Effector memory CD8-positive, alpha-beta T cell (primary cell): ENCODE measurements at places on chromosomes 16 and 17.

DNA sequence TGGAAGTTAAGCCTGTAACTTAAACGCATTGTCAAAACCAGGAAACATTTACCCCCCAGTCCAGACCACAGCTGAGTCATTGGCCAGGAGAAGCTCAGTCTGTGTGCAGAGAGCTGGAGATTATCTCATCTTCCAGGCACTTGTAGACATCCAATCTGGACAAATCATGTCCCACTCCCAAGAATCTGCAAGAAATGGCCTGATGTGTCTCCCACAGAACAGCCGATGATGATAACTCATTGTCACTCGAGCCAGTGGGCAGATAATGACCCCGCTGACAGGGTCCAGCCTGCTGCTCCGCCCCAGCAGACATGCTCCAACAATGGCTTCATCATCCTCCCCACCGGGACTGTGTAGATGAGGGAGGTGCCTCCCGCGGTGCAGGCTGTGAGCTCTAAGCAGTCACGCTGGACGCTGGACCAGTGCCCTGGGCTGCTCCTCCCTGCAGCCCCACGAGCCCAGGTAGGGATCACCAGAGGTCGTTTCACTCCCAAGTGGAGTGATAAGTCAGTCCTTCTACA lies 322.5 kb downstream of the C16orf95 start:
- no peak for DNase-seq
- H3K27ac ChIP-seq, result no peak overlapping the region
- peaks cover 71% of the 10 kb centered on the region for H3K27me3 ChIP-seq
- H3K4me1 ChIP-seq, result peaks cover 4% of the 10 kb centered on the region

GRCh38 chr16:56980792-56981724 lies 8.3 kb upstream of the NLRC5 start:
- peaks cover 31% of the 10 kb centered on the region for H3K4me1 ChIP-seq
- no peak for DNase-seq
- H3K36me3 ChIP-seq, result peaks cover 13% of the 10 kb centered on the region

GRCh38 chr16:87724490-87725291 lies 41.1 kb downstream of the KLHDC4 start:
- H3K27ac ChIP-seq, result peak overlapping the region; percentile 92
- peak; percentile 33 for DNase-seq
- H3K27me3 ChIP-seq, result no peaks in the 10 kb centered on the region
- H3K36me3 ChIP-seq, result peaks cover 83% of the 10 kb centered on the region
- H3K4me1 ChIP-seq, result peaks cover 19% of the 10 kb centered on the region
- H3K4me3 ChIP-seq, result peak overlapping the region; percentile 60

- H3K27me3 ChIP-seq, result peaks cover 42% of the 10 kb centered on the region
- peaks cover 8% of the 10 kb centered on the region for H3K4me1 ChIP-seq
- no peak overlapping the region for H3K27ac ChIP-seq
- no peak for DNase-seq
Observed at GRCh38 chr17:44826123-44826790, 3.8 kb downstream of the GJC1 start.

- H3K36me3 ChIP-seq, result no peaks in the 10 kb centered on the region
- H3K27ac ChIP-seq, result no peak overlapping the region
- no peak overlapping the region for H3K4me3 ChIP-seq
- no peak for DNase-seq
Observed at GRCh38 chr17:73648543-73648820, 4.2 kb upstream of the SDK2 start.

GRCh38 chr16:48607056-48607825 lies 2.7 kb downstream of the N4BP1 start:
- no peak overlapping the region for H3K4me3 ChIP-seq
- no peak for DNase-seq
- H3K4me1 ChIP-seq, result peaks cover 31% of the 10 kb centered on the region
- H3K27me3 ChIP-seq, result no peaks in the 10 kb centered on the region
- peaks cover 22% of the 10 kb centered on the region for H3K36me3 ChIP-seq
- no peak overlapping the region for H3K27ac ChIP-seq

GRCh38 chr16:53372992-53373871 lies 61.0 kb upstream of the RBL2 start:
- peaks cover 12% of the 10 kb centered on the region for H3K4me1 ChIP-seq
- no peaks in the 10 kb centered on the region for H3K36me3 ChIP-seq
- H3K27ac ChIP-seq, result peak overlapping the region; percentile 78
- H3K27me3 ChIP-seq, result no peaks in the 10 kb centered on the region

GRCh38 chr17:3710951-3711383 lies 12.7 kb upstream of the HASPIN start:
- DNase-seq, result peak; percentile 65
- peak overlapping the region; percentile 62 for H3K27ac ChIP-seq
- no peaks in the 10 kb centered on the region for H3K27me3 ChIP-seq

GRCh38 chr16:31875112-31875803 lies 1.7 kb downstream of the ZNF267 start:
- H3K4me3 ChIP-seq, result peak overlapping the region; percentile 98
- H3K27ac ChIP-seq, result peak overlapping the region; percentile 92
- peaks cover 65% of the 10 kb centered on the region for H3K4me1 ChIP-seq
- no peaks in the 10 kb centered on the region for H3K27me3 ChIP-seq

DNA sequence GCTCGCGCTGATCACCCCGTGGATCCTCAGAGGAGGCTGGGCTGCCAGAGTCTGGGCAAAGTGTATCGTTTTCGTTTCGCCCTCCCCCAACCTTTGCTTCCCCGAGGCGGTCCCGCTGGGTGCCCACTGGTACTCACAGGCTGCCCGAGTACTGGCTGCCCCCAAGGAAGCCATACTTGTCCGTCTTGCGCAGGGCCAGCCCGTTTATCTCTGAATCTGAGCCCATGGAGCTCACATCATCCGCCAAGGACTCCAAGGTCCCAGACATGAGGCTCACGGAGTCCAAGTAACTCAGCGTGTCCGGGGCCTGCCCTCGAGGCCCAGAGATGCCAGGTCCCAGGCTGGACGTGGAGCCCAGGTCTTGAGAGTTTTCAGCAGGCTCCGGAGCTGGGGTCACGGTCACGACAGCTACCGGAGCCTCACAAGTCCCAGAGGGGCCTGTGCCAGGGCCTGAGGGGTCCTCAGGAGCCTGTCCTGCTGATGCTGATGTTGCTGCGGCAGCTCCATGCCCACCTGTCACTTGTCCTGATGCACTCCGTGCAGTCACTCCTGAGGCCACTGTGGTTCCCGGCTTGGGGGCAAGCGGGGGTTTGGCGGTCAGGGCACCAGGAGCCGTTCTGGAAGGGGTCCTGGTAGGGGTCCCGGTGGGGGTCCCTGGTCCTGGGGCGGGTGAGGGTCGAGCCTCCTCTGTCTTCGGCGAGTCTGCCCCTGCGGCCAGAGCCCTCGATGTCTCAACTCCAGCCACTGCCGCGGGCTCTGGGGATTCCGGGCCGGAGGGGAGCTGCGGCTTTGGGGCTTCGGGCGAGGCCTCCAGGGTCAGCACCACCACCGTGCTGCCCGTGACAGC lies 980 bp downstream of the TBC1D10B start:
- H3K27me3 ChIP-seq, result no peaks in the 10 kb centered on the region
- DNase-seq, result no peak
- H3K4me1 ChIP-seq, result peaks cover 47% of the 10 kb centered on the region
- H3K4me3 ChIP-seq, result peak overlapping the region; percentile 89
- peaks cover 26% of the 10 kb centered on the region for H3K36me3 ChIP-seq

- H3K4me1 ChIP-seq, result peaks cover 2% of the 10 kb centered on the region
- DNase-seq, result no peak
- H3K4me3 ChIP-seq, result no peak overlapping the region
- H3K27ac ChIP-seq, result no peak overlapping the region
Observed at GRCh38 chr16:79067600-79067999, 532.9 kb downstream of the MAF start.

DNA sequence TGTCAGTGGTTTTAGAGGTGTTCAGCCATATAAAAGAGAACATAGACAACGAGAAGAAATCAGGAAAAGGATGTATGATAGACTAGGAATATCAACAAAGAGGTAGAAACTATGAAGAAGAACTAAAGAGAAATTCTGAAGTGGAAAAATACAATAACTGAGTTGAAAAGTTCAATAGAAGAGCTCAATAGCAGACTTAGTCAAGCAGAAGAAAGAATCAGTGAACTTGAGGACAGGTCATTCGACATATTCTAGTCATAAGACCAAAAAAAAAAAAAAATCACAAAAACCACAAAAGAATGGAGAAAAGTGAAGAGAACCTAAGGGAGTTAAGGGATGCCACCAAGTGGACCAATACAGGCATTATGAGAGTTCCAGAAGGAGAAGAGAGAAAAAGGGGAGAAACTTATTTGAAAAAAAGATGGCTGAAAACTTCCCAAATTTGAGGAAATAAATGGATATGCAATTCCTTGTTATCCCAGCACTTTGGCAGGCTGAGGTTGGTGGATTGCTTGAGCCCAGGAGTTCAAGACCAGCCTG lies 321.2 kb downstream of the ABCC12 start:
- DNase-seq, result no peak
- H3K36me3 ChIP-seq, result no peaks in the 10 kb centered on the region
- H3K27ac ChIP-seq, result no peak overlapping the region
- no peaks in the 10 kb centered on the region for H3K27me3 ChIP-seq
- H3K4me1 ChIP-seq, result no peaks in the 10 kb centered on the region

DNA sequence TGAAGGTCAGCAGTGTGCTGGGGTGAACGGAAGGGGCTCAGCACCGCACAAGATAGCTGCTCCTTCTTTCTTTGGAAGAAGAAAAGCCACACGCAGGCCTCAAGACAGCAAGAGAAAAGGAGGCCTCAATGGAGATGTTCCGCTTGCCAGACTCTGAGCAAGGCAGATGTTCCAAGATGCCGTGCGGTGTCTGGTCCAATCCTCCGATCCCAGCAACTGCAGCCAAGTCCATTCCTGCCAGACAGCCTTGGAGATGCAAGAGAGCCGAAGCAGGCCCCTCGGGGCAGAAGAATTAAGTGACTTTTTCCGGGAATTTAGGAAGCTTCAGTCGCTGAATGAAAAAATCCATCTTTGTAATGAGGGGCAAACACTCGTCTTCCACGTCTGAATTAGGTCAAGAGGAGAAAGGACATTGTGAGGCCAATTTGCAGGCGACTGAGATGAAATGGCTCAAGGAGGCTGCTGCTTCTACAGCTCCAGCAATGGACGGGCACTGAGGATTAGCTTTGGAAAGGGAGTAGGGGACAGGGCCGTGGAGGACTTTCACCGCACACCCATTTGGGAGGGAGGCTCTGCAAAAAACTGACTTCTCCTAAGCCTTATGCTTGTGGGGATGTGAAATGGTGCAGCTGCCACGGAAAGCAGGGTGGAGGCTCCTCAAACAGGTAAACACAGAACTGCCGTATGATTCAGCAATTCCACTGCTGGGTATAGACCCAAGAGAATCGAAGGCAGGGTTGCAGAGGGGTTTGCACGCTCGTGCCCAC lies 44.7 kb downstream of the RPH3AL start:
- DNase-seq, result no peak
- peak overlapping the region; percentile 51 for H3K27ac ChIP-seq
- H3K4me1 ChIP-seq, result peaks cover 6% of the 10 kb centered on the region
- H3K4me3 ChIP-seq, result no peak overlapping the region
- no peaks in the 10 kb centered on the region for H3K27me3 ChIP-seq
- H3K36me3 ChIP-seq, result no peaks in the 10 kb centered on the region

GRCh38 chr17:30210366-30210765 lies 25.1 kb downstream of the SLC6A4 start:
- no peak overlapping the region for H3K27ac ChIP-seq
- H3K36me3 ChIP-seq, result no peaks in the 10 kb centered on the region
- no peak for DNase-seq

- peaks cover 36% of the 10 kb centered on the region for H3K4me1 ChIP-seq
- peak overlapping the region; percentile 75 for H3K4me3 ChIP-seq
- H3K36me3 ChIP-seq, result peaks cover 8% of the 10 kb centered on the region
- DNase-seq, result no peak
Observed at GRCh38 chr16:31364421-31364820, 9.4 kb downstream of the ITGAX start.

GRCh38 chr16:52293204-52293603 lies 253.7 kb downstream of the TOX3 start:
- H3K27me3 ChIP-seq, result no peaks in the 10 kb centered on the region
- no peak overlapping the region for H3K4me3 ChIP-seq
- DNase-seq, result no peak
- no peaks in the 10 kb centered on the region for H3K4me1 ChIP-seq
- no peaks in the 10 kb centered on the region for H3K36me3 ChIP-seq
- H3K27ac ChIP-seq, result no peak overlapping the region

DNA sequence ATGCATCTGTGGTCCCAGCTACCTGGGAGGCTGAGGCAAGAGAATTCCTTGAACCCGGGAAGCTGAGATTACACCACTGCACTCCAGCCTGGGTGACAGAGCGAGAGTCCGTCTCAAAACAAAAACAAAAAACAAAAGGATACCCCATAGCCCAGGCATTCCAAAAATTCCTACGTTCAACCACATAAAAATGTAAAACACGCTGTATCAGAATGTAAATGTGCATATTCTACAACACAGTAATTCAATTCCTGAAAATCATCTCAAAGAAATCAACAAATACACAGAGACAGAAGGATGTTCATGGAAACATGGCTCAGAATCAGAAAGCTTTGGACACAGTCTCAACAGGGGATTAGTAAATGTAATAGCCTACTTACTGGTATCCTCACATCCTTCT lies 33.0 kb downstream of the COG7 start:
- H3K36me3 ChIP-seq, result peaks cover 39% of the 10 kb centered on the region
- DNase-seq, result no peak
- H3K27ac ChIP-seq, result no peak overlapping the region
- no peaks in the 10 kb centered on the region for H3K4me1 ChIP-seq
- no peaks in the 10 kb centered on the region for H3K27me3 ChIP-seq
- no peak overlapping the region for H3K4me3 ChIP-seq

DNA sequence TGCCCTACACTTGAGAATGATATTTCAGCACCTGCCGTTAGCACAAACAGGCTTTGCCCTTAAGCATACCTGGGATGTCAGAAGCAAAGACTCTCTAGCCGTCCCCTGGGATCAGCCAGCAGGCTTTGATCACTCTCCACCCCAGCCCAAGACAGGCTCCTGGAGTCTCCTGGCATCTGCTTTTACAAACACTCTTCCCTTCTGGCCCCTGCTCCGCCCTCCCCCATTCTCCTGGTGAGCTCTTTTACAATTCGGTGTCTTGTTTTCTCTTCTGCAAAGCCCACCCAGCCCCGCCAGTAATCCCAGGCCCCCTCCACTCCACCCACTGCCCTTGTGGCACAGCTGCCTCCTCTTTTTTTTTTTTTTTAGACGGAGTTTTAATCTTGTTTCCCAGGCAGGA lies 50.4 kb downstream of the KATNIP start:
- H3K27me3 ChIP-seq, result no peaks in the 10 kb centered on the region
- no peaks in the 10 kb centered on the region for H3K36me3 ChIP-seq
- H3K4me3 ChIP-seq, result no peak overlapping the region
- H3K27ac ChIP-seq, result no peak overlapping the region
- no peak for DNase-seq

GRCh38 chr16:3961449-3961849 lies 80.9 kb upstream of the CREBBP start:
- peaks cover 12% of the 10 kb centered on the region for H3K4me1 ChIP-seq
- no peak for DNase-seq
- H3K27me3 ChIP-seq, result peaks cover 14% of the 10 kb centered on the region

DNA sequence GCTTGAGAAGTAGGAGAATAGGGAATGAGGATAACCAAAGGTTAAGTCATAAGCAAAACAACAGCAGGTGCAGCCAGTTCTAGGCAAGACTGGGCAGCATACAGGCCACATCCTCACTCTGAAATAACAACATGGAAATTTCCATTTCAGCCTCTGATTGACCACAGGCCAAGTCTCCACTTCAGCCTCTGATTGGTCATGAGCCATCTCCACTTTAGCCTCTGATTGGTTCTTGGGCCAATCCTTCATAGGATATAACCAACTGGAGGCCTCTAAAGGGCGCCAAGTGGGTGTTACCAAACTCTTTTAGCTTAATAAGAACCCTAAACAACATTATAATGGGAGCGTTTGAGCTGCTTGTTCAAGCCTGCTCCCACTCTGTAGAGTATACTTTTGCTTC lies 512.0 kb downstream of the NPIPA7 start:
- H3K4me3 ChIP-seq, result no peak overlapping the region
- H3K27me3 ChIP-seq, result peaks cover 17% of the 10 kb centered on the region
- no peak overlapping the region for H3K27ac ChIP-seq
- H3K36me3 ChIP-seq, result peaks cover 2% of the 10 kb centered on the region
- H3K4me1 ChIP-seq, result no peaks in the 10 kb centered on the region
- DNase-seq, result no peak
